ENCODE measurements at places on chromosomes 3 and 15.
A peak's percentile ranks its signal among the peaks of the same experiment; 100 is the strongest.

DNA sequence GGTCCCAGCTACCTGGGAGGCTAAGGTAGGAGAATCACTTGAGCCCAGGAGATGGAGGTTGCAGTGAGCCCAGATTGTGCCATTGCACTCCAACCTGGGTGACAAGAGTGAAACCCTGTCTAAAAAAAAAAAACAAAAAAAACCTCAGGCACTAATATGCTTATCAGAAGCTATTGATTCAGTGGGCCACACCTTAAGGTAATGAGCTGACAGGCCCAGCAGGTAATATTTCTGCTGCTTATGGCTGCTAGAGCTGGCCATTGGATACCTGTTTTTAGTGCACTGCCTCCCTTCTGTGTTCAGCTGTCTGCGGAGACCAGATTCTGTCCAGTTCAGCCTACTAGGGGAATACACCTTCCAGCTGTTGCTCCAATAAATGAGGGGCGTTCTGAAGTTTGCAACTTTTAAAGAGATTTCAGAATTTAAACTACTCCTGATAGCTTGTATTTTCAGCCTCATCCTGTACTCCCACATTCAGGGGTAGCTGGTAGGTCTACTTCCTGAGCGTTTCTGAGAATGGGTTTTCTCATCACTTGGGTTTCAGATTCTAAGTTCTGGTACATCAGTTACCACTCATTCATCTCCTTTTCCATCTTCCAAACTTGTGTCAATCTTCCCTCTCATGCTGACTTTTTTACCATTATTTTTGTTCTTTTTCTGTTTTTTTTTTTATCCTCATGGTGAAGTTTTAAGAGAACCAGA is 69.0 kb downstream of the ATP11B start:
- DNase-seq: no peak

DNA sequence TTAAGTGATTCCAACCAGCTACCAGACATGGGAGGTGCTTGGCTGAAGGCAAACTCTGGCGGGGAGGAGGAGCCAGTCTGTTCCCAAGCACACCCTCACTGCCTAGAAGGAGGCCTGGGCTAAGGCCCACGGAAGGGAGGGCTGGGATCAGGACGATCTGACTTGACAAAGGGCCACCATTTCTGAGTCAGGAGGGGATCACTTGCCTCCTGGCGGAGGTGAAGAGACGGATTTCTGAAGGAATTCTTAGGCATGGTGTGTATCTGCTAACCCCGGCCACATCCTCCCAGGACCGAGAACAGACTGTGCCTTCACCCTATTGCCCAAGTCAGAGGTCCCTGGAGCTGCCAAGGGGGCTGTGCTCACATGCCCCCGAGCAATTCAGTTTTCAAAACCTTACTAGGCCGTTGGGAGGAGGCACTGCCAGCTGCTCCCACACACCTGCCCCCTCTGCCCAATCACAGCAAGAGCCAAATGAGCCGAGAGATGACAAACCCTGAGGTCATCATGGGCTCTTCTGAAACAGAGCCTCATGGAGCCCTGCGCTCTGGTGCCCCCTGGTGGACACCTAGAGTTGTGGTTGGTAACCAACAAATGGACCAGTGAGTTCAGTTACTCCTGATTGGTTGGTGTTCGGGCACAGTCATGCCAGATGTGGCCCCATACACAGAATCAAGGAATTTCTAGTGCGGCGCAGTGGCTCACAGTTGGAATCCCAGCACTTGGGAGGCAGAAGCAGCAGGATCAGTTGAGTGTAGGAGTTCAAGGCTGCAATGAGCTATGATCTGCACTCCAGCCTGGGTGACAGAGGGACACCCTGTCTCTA is 6.5 kb upstream of the TNK2 start:
- DNase-seq: no peak

DNA sequence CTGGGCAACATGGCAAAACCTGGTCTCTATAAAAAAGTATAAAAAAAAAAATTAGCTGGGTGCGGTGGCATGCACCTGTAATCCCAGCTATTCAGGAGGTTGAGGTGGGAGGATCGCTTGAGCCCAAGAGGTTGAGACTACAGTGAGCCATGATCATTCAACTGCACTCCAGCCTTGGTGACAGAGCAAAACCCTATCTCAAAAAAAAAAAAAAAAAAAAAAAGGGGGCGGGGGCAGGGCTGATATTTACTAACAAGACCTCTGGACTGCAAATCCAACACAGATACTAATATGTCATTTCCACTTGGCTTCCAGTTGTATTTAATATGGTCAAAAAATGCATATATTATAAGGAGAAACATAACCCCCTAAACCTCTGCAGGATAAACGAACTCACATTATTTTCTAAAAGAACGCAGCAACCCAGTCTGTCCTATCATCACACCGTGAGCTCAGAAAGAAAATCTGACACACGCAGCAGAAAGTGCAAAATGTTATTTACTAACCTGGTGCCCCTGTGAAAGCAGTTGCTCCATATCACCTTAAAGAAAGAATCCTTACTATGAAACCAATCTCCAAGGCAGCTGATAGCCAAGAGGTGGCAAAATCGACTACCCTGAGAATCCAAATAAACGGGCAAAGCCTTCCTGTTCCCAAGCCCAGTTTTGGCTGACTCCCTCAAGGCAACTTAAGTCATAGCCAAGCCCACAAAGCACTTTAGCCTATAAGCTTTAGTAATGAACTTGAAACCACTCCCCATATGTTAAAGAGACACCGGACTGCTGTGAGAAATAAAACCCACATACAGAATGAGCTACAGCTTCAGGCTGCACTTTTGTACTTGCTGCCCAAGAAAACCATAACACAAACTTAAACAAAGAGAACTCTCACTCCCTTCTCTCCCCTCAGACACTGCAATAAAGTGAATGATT is 39.3 kb downstream of the PLD1 start:
- no peak for DNase-seq

DNA sequence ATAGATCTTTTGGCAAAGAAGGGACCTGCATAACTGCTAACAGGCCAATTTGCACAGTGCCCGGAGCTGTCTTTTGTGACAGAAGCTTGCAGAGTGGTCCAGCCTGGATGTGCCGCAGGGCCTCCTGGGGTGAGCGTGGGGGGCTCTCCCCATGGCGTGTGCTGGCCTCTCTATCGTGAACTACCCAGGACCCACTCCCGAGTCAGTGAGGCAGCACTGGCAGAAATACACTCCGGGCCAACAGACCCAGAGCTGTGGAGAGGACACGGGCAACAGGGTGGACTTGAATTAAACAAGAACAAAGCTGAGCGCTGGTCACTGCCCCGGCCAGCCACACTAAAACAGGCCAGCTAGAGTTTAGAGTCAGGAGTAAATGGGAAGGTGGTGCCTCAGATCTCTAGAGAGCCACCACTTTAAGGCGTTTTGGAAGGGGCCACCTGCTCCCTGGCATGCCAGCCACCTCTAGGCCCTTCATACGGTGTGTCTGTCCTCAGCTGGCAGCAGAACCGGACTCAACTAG is 152.1 kb downstream of the KLF13 start:
- no peak for DNase-seq

DNA sequence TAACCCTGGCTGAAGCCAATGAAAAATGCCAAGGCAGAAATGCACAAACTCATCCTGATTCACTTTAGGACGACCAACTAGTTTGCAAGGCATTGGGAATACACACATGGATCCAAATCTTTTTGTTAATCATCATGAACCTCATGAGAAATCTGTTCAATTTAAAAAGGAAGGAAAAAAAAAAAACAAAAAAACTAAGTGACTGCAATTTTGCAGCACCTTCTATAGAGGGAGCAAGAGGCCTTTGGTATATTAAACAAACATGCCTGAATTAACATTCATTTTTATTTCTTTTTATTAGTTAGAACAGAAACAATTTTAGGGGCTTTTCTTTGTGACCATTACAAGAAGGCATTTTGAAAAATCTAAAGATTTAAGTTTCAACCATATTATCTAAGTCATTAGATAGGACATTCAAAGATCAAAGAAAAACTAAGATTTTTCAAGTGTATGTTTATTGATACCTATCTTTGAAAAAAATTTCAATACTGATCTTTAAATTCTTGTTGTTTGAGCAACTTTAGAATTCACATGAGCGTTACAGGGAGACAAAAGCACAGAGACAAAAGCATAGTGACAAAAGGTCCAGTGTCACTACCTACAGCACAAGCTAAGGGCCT is 182.4 kb downstream of the CBLB start:
- no peak for DNase-seq

GRCh38 chr15:99716540-99717095 is 16.6 kb downstream of the LYSMD4 start:
- no peak for DNase-seq

DNA sequence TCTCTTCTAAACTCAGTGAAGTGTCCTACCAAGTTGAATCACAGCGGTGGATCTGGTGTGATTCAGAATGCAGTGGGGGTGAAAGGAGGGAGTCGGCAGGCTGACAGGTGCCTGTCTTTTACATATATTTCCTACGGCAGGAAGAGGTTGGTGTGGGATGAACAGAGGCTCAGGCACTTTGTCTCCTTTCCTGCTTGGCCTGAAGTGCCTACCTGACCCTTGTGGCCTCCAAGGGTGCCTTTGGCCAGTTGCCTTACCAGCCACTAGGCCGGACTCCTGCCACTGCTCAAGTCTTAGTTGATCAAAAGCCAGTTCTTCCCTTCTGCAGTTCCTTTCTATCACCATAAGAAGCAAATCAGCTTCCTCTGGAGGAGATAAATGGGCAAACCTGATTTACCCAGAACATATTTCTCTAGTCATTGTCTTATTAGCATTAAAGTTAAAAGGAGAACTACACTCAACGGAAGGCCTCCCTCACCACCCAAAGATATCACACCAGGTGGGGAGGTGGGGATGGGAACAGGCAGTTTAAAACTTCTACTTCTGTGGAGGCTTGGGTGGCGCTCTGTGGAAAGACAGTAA is 52.1 kb downstream of the CRTC3 start:
- no peak for DNase-seq

- no peak for DNase-seq
Measured at GRCh38 chr3:169505577-169506230, 157.8 kb downstream of the MECOM start.

DNA sequence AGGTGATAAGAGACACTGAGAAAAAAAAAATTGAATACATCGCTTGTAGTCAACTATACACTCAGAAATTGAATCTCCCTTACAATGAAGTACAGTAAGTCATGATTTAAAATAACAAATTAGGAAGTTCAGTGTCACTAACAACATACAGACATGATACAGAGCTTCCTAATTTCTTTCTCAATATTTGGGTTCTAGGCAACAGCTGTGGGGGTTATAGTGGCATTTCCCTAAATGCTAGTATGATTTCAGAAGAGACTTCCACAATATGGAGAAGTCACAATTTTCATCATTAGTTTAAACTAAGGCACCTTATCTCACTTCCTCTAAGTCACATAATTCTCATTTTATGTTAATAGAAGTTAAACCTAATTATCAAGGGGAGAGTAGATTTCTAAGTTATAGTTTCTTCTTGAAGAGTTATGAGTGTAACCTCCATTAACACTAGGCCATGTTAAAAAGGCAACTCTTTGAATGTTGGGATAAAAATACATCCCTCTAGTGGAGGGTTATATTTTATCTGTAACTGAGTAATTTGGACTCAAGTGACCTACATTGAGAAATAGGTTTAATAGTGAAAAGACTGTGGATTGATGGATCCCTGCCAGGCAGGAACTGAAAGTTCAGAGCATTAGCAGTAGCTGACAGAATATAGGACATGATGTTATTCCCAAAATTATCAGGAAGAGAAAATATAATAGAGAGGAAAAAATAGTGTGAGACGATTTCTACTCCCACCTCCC is 286.0 kb upstream of the SUCLG2 start:
- no peak for DNase-seq

DNA sequence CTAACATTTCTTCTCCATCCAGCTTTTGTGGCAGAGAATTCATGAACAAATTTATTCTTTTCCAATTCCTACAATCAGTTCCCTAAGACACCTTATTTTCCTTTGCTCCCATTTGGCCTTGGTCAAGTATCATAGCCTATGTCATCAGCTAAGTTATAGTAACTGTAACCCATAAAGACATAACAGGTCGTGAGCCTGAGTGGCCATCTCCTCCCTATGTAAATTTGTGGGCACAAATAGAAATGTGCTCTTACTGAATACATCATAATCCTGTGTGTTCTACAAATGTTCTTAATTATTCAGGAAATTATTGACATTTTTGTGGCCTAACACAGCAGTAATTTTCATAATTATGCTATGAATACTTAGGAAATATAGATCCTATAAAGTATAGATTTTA is 108.9 kb upstream of the ZNF717 start:
- no peak for DNase-seq

DNA sequence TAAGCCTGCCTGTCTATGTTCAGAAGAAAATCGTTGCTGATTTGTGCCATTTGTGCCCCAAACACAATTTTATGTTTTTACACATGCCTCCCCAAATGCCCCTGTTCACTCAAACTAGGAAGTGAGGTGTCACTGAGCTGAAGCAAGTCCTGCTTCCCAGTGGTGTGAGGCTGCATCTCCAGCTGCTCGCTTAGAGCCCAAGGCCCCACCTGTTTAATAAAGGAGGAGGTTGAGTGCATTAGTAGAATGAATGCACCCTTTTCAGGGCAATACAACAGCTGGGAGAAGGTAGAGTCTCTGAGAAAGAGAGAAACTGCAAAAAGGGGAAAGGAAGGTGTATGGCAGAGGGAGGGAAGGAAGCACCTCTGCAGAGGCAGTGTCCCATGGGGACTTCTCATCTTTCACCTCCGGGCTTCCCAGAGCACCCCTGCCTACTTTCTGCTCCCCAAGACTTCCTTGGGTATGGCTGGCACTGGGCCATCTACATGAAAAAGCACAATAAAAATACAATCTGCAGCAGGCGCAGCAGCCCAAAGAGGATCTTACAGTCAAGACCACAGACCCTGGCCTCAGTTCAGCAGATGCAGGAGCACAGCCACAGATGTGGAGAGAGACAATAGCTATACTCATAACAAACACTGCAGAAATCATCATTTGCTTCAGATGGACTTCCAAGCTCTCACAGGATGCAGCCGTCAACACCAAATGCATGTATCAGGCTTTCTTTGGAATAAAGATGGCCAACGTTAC is 165.9 kb downstream of the POLR2M start:
- no peak for DNase-seq

DNA sequence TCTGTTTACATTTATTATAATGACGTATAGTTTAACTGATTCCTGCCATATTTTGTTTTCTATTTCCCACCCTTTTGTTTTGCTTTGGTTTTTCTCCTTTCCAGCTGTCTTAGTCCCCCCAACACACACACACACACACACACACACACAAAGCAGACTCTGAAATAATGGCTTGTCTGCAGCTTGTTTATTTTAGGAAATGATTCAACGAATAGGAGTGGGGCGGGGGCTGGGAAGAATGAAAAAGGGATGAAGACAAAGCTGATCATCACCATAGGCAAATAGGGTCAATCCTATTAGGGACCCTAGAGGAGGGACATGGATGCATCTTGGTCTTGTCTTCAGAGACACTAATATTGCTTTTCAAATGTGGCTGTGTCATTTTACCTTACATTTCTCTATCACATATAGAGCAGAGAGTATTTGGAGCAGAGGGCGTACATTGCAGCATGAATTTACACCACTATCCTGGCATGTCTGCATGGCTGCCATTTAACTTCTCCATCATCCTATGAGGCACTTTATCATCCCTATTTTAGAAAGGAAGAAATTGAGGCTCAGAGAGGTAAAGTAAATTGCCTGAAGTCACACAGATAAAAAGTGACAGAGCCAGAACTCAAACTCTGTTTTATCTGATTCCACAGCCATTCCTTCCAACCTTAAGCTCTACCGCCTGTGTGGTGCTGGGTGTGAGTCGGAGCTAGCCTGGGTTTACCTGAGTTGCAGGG is 147.2 kb upstream of the TPM1 start:
- no peak for DNase-seq

- DNase-seq: no peak
Measured at GRCh38 chr3:45145223-45145622, 955 bp downstream of the CDCP1 start.

GRCh38 chr3:184757022-184757651 is 45.3 kb upstream of the MAGEF1 start:
- peak; percentile 76 for DNase-seq

- no peak for DNase-seq
Measured at GRCh38 chr15:27061739-27062138, 90.8 kb downstream of the GABRG3 start.

Measured in anterior cingulate cortex (tissue), 58 donors.